Stimulated activated CD4-positive, alpha-beta T cell treated with anti-CD3 and anti-CD28 coated beads, Interleukin-1b, Interleukin-23, amount 100 ng/mL, for 1 hour (primary cell): ENCODE measurements at places on chromosomes 1 and 21.
A peak's percentile ranks its signal among the peaks of the same experiment; 100 is the strongest.

DNA sequence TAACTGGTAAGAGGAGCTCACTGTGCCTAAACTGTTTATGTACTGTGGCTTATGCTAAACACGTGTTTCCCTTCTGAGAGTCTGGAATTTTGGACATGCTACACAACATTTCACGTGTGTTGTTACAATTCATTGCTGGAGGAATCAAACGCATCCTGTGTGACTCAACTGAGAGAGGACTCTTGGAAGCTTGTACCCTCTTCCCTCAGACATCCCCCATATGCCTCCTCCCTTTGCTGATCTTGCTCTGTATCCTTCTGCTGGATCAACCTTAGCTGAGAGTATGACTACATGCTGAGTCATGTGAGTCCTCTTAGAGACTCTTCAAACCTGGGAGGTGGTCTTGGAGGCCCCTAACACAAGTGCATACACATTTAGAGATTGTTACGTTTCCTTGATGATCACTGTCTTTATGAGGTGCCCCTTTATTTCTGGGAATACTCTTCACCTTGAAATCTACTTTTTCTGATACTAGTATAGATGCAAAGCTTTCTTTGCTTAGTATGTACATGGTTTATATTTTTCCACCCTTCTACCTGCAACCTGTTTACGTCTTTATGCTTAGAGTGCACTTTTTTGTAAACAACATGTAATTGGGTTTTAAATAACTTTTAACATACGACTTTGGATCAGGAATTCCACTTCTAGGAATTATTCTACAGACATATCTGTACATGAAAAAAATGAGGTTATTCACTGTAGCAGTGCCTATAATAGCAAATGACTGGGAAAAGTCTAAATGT is 8.7 kb downstream of the NPHP4 start:
- DNase-seq: no peak

- DNase-seq: no peak
Observed at GRCh38 chr1:12626888-12627287, 8.9 kb upstream of the DHRS3 start.

GRCh38 chr1:51417496-51418383 is 87.4 kb upstream of the TTC39A start:
- no peak for DNase-seq

DNA sequence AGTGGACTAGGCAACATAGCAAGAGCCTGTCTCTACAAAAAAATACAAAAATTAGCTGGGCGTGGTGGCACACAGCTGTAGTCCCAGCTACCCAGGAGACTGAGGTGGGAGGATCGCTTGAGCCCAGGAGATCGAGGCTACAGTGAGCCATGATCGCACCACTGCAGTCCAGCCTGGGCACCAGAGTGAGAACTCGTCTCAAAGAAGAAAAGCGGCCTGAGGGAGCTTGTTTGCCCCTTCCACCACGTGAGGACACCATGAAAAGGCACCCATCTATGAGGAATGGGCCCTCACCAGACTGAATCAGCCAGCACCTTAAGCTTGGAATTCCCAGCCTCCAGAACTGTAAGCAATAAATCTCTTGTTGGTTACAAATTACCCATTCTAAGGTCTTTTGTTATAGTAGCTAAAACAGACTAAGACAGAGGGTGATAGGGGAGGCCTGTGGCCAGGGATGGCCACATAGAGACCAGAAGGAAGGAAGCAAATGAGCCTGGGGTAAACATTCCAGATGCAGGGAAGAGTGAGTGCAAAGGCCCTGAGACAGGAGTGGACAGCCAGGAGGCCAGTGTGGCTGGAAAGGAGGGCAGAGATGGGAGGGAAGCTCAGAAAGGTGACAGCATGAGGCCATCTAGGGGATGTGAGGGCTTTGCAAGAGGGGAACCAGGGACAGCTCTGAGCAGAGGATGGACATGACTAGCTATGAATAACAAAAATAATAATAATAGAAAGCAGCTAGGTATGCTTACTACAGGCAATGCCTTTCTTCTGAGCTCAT is 120.1 kb downstream of the MATN1 start:
- no peak for DNase-seq

DNA sequence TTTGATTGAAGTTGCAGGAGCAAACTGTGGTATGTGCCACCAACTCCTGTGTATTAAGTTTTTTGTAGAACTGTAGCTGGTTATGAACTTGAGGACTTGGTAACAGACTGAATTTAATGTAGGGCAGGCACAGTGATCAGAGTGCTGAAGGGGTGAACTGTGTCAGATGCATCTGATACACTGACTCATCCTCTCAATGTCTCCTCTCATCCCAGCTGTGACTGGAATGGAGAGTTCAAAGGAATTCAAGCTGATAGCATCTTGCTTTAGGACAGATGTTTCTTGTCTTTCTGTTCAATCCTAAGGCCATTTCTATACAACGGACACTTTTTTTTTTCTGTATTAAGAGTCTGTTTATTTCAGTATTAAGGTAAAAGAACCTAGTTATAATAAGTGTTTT is 25.0 kb upstream of the GBP1 start:
- no peak for DNase-seq

DNA sequence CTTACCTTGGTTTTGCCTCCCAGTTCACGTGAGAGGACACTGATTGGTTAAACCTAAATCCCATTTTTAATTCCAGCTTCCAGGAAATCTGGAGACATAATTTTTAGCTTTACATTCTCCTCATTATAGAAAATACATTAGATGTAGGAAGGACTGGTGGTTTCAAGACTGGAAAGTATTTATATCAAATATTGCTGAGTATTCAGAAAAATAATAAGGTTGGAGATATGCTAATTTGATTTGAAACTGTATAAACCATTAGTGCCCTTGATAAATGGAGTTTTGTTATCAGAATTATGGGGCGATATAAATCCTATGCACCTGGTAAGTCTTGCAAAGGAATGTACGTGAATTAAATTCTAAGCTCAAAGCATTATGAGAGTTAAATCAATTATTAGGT is 218.0 kb upstream of the ADGRL4 start:
- DNase-seq: no peak

DNA sequence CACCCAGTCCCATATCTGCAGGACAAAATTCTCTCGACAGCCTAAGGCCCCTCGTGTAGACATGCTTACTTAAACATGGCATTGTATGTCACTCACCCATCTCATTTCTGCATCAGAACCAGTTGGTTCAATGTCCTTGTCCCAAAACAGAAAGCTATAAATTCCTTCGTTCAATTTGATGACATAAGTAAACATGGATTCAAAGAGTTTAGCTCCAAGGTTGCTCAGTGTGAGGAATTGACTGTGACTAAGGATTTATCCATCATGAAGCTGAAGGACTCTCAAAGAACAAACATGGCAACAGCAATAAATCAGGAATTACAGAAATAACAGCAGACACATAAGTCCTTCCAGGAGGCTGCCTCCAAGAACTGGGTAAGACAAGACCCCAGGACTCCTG is 237.2 kb downstream of the TOMM20 start:
- no peak for DNase-seq

DNA sequence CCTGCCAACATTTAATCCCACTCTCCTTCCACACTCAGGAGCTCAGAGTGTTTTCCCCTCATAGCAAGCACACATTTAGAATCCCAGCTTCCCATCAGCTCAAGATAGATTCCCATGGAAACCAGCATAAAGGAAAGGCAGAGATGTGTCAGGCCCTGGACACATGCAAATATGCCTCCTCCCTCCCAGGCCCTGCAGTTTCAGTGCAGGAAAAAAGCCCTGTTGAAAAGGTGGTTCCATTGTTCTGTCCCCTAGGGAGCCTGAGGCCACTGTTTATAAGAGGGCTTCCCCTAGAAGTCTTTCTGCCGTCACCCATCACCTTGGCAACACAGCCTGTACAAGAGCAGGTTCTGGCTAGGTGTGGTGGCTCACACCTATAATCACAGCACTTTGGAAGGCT is 3.6 kb downstream of the CACNA1S start:
- no peak for DNase-seq

- no peak for DNase-seq
Observed at GRCh38 chr1:160375788-160376524, 9.1 kb downstream of the NHLH1 start.

- DNase-seq: no peak
Observed at GRCh38 chr1:185825556-185825955, 91.4 kb downstream of the HMCN1 start.

- no peak for DNase-seq
Observed at GRCh38 chr1:174217248-174217647, 57.9 kb downstream of the RABGAP1L start.

GRCh38 chr1:91891969-91892368 is 6.0 kb upstream of the TGFBR3 start:
- no peak for DNase-seq

GRCh38 chr1:116111524-116112021 is 374 bp downstream of the MAB21L3 start:
- DNase-seq: no peak

GRCh38 chr1:211480941-211481545 is 10.9 kb downstream of the RD3 start:
- DNase-seq: no peak

GRCh38 chr1:211384524-211384923 is 57.9 kb downstream of the TRAF5 start:
- DNase-seq: no peak

DNA sequence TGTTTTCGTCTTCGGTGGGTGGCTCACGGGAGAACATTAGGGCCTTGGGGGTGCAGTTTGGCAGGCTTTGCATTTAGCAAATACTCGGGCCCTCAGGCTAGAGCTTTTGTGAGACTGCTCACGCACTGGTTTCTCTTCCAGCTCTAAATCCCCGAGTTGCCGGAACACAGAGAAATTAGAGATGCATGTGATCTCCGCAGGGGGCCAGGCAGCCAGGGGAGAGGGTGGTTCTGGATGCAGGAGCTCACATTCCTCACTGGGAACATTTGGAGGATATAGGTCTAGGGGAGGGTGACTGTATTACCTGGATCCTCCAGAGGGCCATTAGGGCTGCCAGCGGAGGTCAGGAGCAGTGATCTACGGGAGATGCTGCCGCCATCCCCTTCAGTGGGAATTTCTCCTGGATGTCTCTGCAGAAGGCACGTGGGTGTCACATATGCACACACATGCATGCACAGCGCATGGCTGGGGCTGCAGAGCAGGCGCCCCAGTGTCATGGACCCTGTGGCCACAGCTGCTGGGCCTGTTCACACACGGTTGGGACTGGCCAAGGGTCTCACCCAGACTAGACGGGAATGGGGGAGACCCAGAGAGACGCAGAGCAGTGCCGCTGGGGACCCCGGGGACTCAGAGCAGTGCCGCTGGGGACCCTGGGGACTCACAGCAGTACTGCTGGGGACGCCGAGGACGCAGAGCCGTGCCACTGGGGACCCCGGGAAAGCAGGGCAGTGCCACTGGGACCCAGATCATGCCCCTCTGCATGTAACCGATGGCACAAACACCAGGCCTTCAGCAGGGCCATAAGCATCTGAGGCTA is 258.7 kb downstream of the CAMTA1 start:
- no peak for DNase-seq

GRCh38 chr1:58812926-58813325 is 29.1 kb upstream of the JUN start:
- peak; percentile 26 for DNase-seq

GRCh38 chr1:21295002-21295401 is 4.7 kb upstream of the ECE1 start:
- DNase-seq: no peak

DNA sequence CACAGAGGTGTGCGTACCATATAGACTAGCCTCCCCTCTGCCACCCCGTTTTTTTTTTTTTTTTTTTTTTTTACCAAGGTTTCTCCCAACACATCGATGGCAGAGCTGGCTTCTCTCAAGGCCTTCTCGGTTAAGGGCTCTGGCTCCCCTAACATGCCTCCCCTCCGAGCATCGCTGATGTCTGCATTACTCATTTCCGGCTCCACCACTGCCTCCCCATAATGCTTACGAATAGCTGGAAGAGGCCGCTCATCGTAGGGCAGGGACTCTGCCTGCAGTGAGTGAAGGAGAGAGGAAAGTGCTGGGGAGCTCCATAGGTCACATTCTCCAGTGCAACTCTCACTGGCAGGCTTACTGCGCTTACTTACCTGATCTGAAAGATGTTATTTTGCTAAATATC is 20.6 kb downstream of the CEP104 start:
- no peak for DNase-seq

- no peak for DNase-seq
Observed at GRCh38 chr1:205575294-205575885, 56.4 kb downstream of the ELK4 start.

- no peak for DNase-seq
Observed at GRCh38 chr1:227730630-227731151, 4.4 kb downstream of the JMJD4 start.

GRCh38 chr1:13587256-13588030 is 3.8 kb downstream of the PDPN start:
- DNase-seq: no peak

GRCh38 chr1:35577071-35577998 is 4.2 kb downstream of the TFAP2E start:
- DNase-seq: no peak

- no peak for DNase-seq
Observed at GRCh38 chr1:75430526-75430925, 180.4 kb downstream of the SLC44A5 start.

DNA sequence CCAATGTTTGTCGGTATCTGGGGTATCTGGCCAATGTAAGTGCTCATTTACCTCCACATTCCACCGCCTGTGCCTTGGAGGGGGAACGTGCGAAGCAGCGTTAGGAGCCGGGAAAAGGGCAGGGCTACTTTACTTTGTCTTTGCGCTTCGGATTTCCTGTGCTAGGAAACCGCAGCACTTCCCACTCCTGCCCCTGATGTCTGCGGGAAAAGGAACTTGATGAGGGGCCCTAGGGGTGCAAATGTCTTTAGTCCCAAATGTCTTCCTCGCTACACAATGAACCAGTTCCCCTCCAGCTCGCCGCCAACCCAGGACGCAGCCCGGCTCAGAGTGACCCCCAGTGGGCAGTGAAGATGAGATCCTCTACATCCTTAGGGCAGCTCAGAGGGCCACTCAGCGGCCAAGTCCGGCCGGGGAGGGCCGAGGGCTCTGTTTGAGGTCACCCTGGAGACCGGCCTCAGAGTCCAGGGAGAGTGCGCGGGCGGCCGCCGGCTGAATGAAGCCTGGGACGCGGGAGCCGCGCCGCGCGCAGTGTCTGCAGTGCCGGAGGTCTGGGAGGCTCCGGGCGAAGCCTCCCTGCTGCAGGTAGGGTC is at the start of gene DYNLT5:
TSS of gene DYNLT5 (plus strand) at position 460 of the 593 bp plus-strand sequence. CDS start 2,200 bp downstream, outside the sequence.
- no peak for DNase-seq

DNA sequence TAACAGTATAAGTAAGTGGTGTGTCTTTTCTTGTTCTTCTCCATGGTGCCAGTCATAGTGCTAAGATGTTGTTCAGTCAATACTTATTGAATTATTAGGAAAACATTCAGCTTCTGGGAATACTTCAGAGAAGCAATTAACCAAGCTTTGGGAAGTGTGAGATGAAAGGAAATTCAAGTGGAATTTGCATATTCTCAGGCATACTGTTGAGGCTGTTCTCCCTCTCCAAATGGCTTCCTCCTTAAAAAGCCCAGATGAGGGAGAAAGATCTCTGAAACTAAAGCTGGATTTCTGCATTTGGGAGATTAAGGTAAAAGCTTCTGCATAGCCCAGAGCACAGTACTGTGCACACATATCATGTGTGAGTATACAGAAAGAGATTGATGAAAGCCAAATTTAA is 73.4 kb downstream of the MACF1 start:
- no peak for DNase-seq

GRCh38 chr21:31397939-31398338 is 53.9 kb upstream of the TIAM1 start:
- DNase-seq: no peak

GRCh38 chr1:44786138-44786840 is 1.7 kb downstream of the BEST4 start:
- no peak for DNase-seq
